ENCODE measurements at places on chromosomes 12 and 14.

- DNase-seq, result no peak
These were observed 387 bp upstream of the IPO8 start for GRCh38 chr12:30696103-30696408.

DNA sequence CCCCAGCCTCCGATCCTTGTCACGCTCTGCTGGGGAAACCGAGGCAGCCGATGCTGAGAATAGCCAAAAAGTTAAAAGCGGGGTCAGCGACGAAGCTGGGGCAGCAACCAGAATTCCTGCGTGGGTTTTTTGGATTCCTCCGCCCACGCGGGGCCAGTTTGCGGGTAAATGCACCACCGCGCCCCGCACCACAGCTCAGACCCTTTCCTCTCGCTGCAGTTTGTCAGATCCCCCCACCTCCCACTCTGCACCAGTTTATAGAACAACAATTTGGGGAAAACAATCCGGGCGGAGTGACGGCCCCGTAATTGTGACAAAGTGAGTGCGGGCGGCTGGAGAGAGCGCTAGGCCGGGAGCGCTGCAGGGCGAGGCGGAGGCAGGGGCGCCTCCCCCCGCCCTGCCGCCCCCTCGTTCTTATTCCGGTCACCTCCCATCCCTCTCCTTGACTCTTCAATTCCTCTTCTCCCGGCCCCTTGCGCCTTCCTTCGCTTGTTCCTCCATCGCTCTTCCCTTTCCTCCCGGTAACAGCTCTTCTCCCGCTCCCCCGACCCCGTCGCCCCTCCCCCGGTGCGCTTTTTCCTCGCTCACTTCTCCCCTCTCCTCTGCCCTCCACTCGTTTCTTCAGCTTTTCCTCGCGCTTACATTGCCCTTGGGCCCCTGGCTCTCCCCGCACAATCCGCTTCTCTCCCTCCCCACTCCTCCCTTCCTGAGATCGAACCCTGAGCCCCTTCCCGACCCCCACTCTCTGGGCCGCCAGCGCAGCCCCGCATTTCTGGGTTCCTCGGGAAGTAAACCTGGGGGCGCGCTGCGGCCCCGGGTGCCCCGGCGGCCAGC is 646 bp upstream of the DNAJC22 start:
- no peak for DNase-seq

- DNase-seq, result no peak
These were observed 270.5 kb upstream of the PWP1 start for GRCh38 chr12:107415071-107415470.

DNA sequence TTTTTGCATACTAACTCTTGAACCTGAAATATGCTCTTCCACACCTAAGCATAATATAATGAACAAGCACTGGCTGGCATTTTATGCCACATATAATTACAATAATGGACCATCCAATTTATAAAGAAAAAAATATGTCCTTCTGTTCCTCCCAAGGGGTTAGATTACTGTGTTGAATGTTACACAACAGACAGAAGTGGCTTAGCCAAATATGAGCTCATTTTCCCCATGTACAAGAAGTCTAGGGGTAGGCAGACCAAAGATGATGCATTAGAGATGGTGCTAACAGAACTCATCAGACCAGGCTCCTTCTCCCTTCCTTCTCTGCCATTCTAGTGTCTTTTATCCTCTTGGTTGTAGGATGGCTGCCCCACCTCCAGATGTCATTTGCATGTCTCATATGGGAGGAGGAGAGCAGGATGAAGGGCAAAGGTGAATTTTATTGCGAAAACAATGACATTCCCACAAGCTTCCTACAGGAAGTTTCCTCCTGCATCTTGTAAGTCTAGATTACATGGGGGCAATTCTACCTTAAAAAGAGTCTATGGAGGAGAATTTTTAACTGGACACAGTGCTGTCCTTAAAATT is 43.9 kb upstream of the SLC2A13 start:
- DNase-seq, result no peak

- DNase-seq, result no peak
These were observed 1423.6 kb downstream of the AACS start for GRCh38 chr12:126488806-126489205.

DNA sequence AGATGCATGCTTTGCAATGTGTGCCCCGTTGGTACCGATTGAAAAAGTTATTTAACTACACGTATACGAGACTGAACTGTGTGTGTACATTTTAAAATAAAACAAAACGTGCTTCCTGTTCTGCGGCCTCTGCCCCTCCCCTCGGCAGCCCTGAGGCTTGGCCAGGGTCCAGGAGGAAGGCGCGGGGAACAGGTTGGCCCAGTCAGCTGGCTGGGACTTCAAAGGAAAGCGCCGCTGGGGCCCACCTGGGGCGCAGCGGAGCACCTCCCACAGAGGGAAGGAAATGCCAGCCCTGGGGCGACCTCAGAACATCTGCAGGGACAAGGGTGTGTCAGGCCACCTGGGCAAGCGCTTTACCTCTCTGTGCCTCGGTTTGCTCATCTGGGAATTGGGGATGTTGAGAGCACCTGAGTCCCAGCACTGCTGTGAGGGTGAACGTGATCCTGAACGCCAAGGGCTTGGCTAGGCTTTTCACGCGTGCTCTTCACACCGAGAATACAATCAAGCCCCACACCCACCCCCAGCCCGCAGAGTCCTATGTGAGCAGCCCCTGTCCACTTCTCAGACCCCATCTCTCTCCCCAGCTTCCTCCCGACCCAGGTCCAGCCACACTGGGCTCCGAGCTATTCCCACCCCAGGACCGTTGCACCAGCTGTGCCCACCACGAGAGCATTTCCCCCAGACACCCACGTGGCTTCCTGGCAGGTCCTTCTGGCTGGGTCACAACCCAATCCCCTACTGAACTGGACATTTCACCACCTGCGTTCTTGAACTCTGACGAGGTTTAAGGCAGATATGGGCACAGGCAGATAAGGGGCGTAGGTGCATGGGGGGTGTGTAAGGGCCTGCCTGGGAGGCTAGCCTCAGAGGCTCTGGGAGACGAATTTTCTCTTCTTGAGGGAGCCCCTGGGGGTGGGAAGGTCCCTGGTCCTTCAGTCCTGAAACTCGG is 41.9 kb upstream of the NCOR2 start:
- DNase-seq, result peak; percentile 39

- no peak for DNase-seq
These were observed 102.1 kb downstream of the KCNH5 start for GRCh38 chr14:62943202-62943601.

GRCh38 chr14:99731547-99732435 is 47.7 kb downstream of the CYP46A1 start:
- no peak for DNase-seq

DNA sequence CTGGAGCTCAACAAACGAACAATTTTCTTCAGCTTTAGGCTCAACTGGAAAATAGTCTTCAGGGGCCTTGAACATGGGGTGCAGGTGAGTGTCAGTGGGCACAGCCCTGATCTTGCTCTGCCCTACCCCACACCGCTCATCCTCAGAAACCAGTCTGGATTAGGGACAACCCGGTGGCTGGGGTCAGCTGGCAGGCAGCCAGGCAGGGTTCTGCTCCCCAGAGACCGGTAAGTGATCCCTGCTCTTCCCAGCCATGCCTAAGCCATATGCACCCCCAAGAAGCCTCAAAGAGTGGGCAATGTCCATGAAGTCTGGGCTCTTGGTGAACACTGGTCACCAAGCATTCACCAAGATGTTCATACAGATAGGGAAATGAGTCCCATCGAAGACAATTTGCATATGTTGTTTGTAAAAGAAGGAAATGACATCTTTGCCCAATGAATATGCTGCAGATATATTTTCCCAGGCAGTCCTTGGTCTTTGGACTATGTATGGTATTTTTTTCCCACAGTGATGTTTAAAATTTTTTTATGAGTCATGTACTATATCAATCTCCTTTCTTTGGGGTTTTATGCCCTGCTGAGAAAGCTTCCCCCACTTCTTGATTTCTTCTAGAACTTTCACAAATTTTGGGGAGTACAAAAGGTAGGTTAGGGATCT is 63.9 kb upstream of the VASH1 start:
- no peak for DNase-seq

- no peak for DNase-seq
These were observed 2.0 kb upstream of the PIGH start for GRCh38 chr14:67602076-67602475.

DNA sequence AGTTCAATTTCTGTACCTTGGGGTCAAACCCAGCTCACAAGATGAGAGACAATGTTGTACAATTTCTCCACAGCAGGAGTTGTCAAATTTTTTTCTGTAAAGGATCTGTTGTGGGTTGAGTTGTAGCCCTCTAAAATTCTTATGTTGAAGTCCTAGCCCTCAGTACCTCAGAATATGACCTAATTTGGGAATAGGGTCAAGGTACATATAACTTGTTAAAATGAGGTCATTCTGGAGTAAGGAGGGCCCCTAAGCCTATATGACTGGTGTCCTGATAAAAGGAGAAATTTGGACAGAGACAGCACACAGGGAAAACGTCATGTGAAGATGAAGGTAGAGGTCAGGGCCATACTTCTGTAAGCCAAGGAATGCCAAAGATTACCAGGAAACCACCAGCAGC is 264.9 kb downstream of the TTC8 start:
- DNase-seq, result no peak

GRCh38 chr14:31142455-31143087 is 65.0 kb downstream of the HECTD1 start:
- no peak for DNase-seq

GRCh38 chr12:78035901-78036606 is 205.4 kb downstream of the NAV3 start:
- no peak for DNase-seq

GRCh38 chr12:116043659-116044535 is 233.6 kb downstream of the MED13L start:
- no peak for DNase-seq

- no peak for DNase-seq
These were observed 87.4 kb downstream of the HECTD4 start for GRCh38 chr12:112294793-112295192.

- DNase-seq, result no peak
These were observed 528.2 kb downstream of the MED13L start for GRCh38 chr12:115749071-115749841.

GRCh38 chr14:95833429-95833828 is 43.2 kb upstream of the TUNAR start:
- DNase-seq, result no peak

GRCh38 chr12:25052196-25052913 is 103.5 kb upstream of the BCAT1 start:
- DNase-seq, result no peak

- peak; percentile 9 for DNase-seq
These were observed 110.4 kb downstream of the ZFP36L1 start for GRCh38 chr14:68682166-68683103.

DNA sequence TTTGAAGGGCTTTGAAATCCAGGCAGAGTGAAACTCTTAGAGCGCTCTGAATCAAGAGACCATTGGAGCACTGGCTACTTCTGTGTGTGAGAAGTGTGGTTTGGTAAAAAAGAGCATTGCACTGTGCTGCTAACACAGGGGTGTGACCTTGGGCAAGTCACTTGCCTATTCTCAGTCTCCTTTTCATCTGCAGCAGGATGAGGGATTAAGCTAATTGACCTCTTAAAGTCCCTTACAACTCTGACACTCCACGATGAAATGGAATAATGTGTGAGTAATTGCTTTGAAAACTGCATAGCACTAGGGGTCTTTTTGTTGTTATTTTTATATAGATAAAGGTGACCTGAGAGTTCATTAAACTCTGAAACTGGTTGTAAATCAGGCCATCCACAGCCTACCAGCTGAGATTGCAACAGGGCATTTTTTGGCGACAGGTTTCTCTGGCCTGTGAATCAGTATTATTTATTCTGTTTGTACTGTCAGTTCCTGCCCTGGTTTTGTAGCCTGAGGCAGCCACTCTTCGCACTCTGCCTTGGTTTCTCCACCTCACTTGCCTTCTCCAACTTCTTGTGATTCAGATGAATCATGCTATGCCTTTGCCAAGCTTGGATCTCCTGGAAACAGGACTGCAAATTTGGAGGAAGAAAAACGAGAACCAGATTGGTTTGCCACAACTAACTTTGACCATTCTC is 159.9 kb upstream of the PARP11 start:
- DNase-seq, result no peak

GRCh38 chr12:47964106-47964728 is 821 bp downstream of the TMEM106C start:
- DNase-seq, result no peak

- no peak for DNase-seq
These were observed 272.0 kb downstream of the AKAP6 start for GRCh38 chr14:32601069-32601468.

GRCh38 chr14:76917745-76918255 is 91.6 kb downstream of the LRRC74A start:
- no peak for DNase-seq

GRCh38 chr12:64824130-64824499 is 332 bp upstream of the TBC1D30 start:
- no peak for DNase-seq

- DNase-seq, result no peak
These were observed 359.9 kb downstream of the TRHDE start for GRCh38 chr12:72631926-72632685.

Measured in stimulated activated CD4-positive, alpha-beta T cell treated with anti-CD3 and anti-CD28 coated beads, Interleukin-1b, Interleukin-23, amount 100 ng/mL, for 1 hour (primary cell).